Upper lobe of left lung (tissue), 6 donors: ENCODE measurements at places on chromosomes 1 and 21. TPM values are rescaled to one million over a fixed set of nuclear protein-coding genes. Genes with fewer than 3 reads are reported as not detected.

GRCh38 chr1:199549421-199549820 is 478.1 kb upstream of the NR5A2 start:
- no peak for DNase-seq
- no peaks in the 10 kb centered on the region for H3K36me3 ChIP-seq
- H3K27ac ChIP-seq, result no peak overlapping the region
- no peak overlapping the region for H3K4me3 ChIP-seq

DNA sequence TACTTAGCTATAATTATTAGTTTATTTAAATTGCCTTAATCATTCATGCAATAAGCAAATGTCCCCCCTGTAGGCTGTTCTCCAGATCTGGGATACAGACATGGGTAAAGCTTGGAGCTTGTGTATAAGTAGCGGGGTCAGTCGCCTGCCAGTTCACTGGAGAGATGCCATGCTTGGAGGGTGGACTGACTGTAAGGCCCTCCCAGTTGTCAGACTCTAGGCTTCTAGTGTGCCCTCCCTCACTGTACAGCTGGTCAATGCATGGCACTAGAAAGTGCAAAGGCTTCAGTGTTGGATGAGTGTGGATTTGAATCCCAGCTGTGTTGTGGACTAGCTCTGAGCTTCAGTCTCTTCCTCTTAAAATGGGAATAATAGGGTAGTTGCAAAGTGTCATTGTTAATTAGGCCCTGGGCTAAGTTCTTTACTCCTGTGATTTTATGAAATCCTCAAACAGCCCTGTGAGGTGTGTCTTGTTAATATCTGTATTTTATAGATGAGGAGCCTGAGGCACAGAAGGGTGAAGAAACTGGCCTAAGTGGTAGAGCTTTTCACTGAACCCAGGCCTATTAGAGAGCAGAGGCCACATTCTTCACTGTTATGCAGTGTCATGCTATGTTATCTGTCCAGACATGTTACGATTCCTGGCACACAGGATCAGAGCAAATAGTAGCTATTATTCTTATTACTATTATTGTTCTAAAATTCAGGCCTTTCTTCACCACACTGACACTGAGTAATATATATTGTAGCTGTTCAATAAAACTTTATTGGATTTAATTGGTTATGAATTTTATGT is 85.9 kb downstream of the ROR1 start:
- no peaks in the 10 kb centered on the region for H3K27me3 ChIP-seq
- H3K4me3 ChIP-seq, result no peak overlapping the region
- H3K4me1 ChIP-seq, result no peaks in the 10 kb centered on the region
- no peak for DNase-seq
- no peak overlapping the region for H3K27ac ChIP-seq

DNA sequence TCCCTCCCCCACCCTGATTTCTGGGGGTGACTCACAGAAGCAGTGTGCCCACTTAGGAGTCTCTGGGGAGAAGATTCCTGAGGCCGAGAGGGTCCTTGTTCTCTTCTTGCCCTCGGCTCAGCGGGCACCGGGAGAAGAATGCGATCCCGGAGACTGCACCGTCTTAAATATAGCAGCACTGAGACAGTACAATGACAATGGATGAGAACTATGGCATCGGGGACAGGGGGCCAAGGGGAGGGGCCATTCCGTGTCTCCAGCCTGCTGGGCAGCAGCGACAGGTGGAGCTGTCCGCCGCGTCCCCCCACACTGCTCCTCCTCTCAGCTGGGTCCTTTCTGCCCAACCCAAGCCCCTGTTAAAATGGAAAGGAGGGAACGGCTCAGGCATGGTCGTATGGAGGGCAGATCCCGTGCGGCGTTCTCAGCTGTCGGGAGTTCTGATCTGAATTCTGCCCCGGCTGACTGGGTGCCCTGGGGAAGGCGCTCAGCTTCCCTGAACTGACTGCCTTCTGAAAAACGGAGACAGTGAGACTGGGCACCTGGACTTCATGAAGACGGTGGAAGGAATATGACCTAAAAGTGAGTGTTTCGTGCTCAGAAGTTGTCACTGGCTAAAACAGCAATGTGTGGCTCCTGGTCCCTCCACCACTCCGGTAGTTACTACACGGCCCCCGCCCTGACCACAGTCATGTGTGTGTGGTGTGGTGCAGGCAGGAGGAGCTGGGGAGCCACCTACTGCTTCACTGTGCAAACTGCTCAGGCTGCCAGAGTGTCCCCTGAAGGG is at the start of gene MYOM3:
Gene MYOM3 (minus strand): TSS at position 140 of the 784 bp plus-strand sequence. CDS start 3,499 bp downstream, outside the sequence.
- H3K27ac ChIP-seq, result no peak within 1 kb of the TSS
- H3K36me3 ChIP-seq, result no peaks in the 10 kb centered on the region
- no peak within 1 kb of the TSS for H3K4me3 ChIP-seq

Gene PLA2G2F
- not detected for total RNA-seq

Gene OR10Z1
- not detected for total RNA-seq

Gene CFH
- total RNA-seq, result 34.4 TPM

Gene CHI3L1
- 50.0 TPM for total RNA-seq
